ENCODE measurements at places on chromosomes 11 and 22.

DNA sequence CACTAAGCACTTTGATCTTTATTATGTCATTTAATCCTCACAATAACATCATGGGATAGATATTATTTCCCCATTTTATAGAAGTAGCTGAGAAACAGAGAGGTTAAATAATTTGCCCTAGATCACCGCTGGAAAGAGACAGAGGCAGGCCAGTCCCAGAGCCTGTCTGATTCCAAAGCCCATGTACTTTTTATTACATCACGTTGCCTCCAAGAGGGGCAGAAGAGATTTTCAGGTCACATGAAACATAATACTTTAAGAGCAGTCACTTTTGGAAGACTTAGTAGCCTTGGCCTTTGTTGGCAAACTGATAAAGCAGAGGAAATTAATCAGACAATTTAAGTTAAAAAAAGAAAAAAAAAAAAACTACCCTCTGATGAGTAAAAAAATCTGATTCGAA is 200.2 kb upstream of the ARHGAP20 start:
- H3K27me3 ChIP-seq, result no peaks in the 10 kb centered on the region
- H3K36me3 ChIP-seq, result no peaks in the 10 kb centered on the region
- H3K4me3 ChIP-seq, result no peak overlapping the region
- H3K27ac ChIP-seq, result no peak overlapping the region
- DNase-seq, result no peak

GRCh38 chr11:132008872-132009271 is 638.5 kb downstream of the NTM start:
- no peaks in the 10 kb centered on the region for H3K36me3 ChIP-seq
- H3K27me3 ChIP-seq, result peaks cover 1% of the 10 kb centered on the region
- no peak for DNase-seq
- H3K4me1 ChIP-seq, result no peaks in the 10 kb centered on the region
- H3K4me3 ChIP-seq, result no peak overlapping the region

GRCh38 chr11:105108247-105108646 is 31.3 kb downstream of the CARD18 start:
- H3K27ac ChIP-seq, result no peak overlapping the region
- no peaks in the 10 kb centered on the region for H3K36me3 ChIP-seq
- no peaks in the 10 kb centered on the region for H3K4me1 ChIP-seq
- H3K27me3 ChIP-seq, result no peaks in the 10 kb centered on the region
- DNase-seq, result no peak
- H3K4me3 ChIP-seq, result no peak overlapping the region

GRCh38 chr22:47168900-47169800 is 406.7 kb downstream of the TBC1D22A start:
- peaks cover 1% of the 10 kb centered on the region for H3K36me3 ChIP-seq
- no peak for DNase-seq
- no peaks in the 10 kb centered on the region for H3K27me3 ChIP-seq
- no peak overlapping the region for H3K27ac ChIP-seq
- H3K4me3 ChIP-seq, result no peak overlapping the region

Data from GM12878 (cell line).